ENCODE measurements at places on chromosomes 3 and 15. TPM values are rescaled to one million over a fixed set of nuclear protein-coding genes. Genes with fewer than 3 reads are reported as not detected.

CCR9 gene
- not detected for total RNA-seq

FGD5 gene
- total RNA-seq = 0.25 TPM

MOBP gene
- not detected for total RNA-seq

ZNF717 gene
- total RNA-seq = 14.6 TPM

NR2E3 gene
- total RNA-seq = 0.28 TPM

Data from neural progenitor cell (in vitro differentiated cells).